SK-N-SH treated with all-trans-retinoic acid at 6 μM for 48 hours (cell line): ENCODE measurements at places on chromosomes 12 and 14.

DNA sequence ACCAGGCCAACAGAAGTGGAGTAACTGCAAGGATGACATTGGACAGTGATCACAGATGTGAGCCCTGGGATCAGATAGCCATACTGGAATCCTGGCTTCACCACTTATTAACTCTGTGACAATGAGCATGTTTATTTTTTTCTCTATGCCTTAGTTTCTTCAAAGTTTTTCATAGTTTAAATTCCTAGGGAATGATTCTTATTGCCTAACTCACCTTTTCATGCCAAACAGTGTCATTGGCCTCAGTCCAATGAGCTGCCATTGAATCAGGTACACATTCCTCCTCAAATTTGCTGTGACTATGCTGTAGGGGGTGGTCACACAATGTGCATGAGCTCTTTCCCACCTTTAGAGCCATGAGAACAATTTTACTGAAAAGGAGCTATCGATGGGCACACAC is 342.3 kb downstream of the SYT1 start:
- no peak for ATAC-seq

DNA sequence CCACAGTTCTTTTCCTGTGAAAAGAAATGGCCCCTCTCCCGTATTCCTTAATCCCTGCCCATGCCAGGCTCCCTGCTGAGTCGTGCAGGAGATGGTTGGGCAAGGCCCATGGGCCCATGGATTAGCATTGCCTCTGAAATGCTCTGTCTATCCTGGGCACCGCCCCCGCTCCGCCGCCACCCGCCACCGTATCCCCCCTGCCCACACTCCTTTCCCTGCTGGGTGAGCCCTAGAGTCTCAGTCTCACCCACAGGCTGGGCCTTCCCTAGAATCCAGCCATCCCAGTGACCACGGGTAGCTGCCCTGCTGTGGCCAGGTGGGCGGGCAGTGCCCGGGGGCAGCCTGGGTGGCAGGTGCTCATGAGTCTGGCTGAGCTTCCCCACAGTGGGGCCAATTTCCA is 50.6 kb downstream of the TSPAN11 start:
- ATAC-seq = no peak

DNA sequence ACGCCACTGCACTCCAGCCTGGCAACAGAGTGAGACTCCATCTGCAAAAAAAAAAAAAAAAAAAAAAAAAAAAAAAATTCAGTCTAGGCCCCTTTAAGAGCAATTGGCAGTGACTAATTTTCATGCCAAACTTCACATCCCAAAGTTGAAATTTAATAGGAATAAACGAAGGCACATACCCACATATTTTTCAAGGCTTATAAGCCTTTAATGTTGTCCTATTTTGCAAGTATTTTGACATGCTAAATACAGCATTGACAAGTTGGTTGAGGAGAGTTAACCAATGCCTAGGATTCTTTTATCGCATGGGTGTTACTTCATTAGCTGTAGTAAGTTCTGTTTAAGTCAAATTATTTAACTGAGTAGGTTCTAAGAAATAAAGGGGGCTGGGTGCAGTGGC is 23.5 kb upstream of the HIP1R start:
- no peak for ATAC-seq

GRCh38 chr14:52121441-52121840 is 52.6 kb upstream of the NID2 start:
- no peak for ATAC-seq

- no peak for ATAC-seq
Observed at GRCh38 chr12:90216815-90217214, 508.2 kb upstream of the ATP2B1 start.
